ENCODE measurements at places on chromosomes 7 and 10.

GRCh38 chr7:74253835-74254128 is 417 bp downstream of the RFC2 start:
- DNase-seq, result no peak

DNA sequence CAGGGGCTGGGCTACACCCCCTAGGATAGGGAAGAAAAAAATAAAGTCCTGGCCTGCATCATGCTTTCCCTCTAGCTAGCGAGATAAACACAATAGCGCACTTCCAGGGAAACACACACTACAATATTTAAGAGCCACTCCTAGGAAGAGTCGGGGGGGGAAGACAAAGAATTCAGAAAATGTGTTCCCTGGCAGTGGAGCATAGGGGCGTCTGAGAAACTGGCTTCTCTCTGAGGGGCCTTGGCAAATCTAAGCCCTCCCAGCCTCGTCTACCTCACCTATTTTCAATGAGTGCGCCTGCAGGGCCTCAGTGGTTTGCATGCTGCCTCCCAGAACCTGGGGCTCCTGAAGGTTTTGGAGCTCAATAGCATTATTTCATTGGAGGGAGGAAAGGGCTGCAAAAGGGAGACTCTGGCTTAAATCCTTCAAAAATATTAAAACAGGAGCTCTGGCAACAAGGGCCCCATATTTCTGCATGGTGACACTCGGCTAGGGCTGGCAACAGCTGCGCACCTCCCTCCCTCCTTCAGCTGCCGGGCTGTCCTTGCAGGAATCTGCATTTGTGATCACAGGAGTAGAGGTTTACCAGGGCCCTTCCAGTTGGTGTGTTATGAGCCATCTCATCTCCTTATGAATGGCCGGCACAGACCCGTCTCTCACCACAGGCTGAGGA is 10.8 kb downstream of the ANXA11 start:
- no peak for DNase-seq

GRCh38 chr10:29767968-29768367 is 133.2 kb upstream of the SVIL start:
- DNase-seq, result no peak

GRCh38 chr7:123738808-123739207 is 10.0 kb downstream of the WASL start:
- no peak for DNase-seq

GRCh38 chr10:33465747-33466146 is 131.3 kb upstream of the NRP1 start:
- no peak for DNase-seq

Measured in HT-29 (cell line).